ENCODE measurements at places on chromosomes 12 and 14. TPM values are rescaled to one million over a fixed set of nuclear protein-coding genes. Genes with fewer than 3 reads are reported as not detected.

The NKX2-1 gene
- 0.13 TPM for total RNA-seq

The CLEC6A gene
- 0.31 TPM for total RNA-seq

The STAB2 gene
- not detected for total RNA-seq

The GLIPR1L1 gene
- not detected for total RNA-seq

The LRRK2 gene
- 0.14 TPM for total RNA-seq

The GYS2 gene
- not detected for total RNA-seq

The KRT85 gene
- not detected for total RNA-seq

The LRRC43 gene
- 1.1 TPM for total RNA-seq

The CAMKK2 gene
- 23.8 TPM for total RNA-seq

The IKZF4 gene
- total RNA-seq: 3.5 TPM

The GUCY2C gene
- total RNA-seq: not detected

The SOX5 gene
- 13.3 TPM for total RNA-seq

The DDIT3 gene
- total RNA-seq: 40.9 TPM

The CD27 gene
- total RNA-seq: not detected

The STXBP6 gene
- total RNA-seq: 4.1 TPM

The SSTR1 gene
- 0.36 TPM for total RNA-seq

The ART4 gene
- total RNA-seq: 0.25 TPM

The CCDC177 gene
- 3.2 TPM for total RNA-seq

The IAPP gene
- total RNA-seq: 0.25 TPM

The C1QL4 gene
- total RNA-seq: 4.2 TPM

The SIRT4 gene
- 1.3 TPM for total RNA-seq

The OR11H7 gene
- total RNA-seq: not detected

The SYNDIG1L gene
- 0.09 TPM for total RNA-seq

The NFATC4 gene
- total RNA-seq: 8.0 TPM

The AMDHD1 gene
- 7.0 TPM for total RNA-seq

The ADAMTS20 gene
- not detected for total RNA-seq
